ENCODE measurements at places on chromosomes 2 and 18.

GRCh38 chr2:192535956-192536921, 341.5 kb upstream of the TMEFF2 start:
- no peak for DNase-seq

DNA sequence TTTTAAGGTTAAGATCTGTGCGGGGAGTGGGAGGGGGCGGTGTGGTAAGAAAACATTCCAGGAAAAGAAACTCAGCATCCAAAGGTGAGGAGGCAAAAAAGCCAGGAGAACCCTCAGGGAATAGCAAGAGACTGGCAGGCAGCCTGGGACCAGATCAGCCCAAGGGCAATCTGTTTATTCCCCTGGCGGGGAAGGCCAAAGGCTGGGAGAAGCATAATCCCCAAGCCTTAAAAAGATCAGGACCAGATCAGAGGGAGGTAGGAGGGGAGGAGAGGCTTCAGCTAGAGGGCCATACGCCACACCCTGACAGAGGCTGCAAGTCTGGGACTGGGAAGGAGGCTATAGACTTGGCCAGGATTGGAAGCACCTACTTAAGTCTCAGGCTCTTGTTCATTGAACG, 163.0 kb upstream of the PXDN start:
- no peak for DNase-seq

- DNase-seq, result no peak
Measured at GRCh38 chr2:12603781-12604295, 112.9 kb upstream of the TRIB2 start.

GRCh38 chr2:102880731-102881130, 118.9 kb downstream of the TMEM182 start:
- DNase-seq, result no peak

DNA sequence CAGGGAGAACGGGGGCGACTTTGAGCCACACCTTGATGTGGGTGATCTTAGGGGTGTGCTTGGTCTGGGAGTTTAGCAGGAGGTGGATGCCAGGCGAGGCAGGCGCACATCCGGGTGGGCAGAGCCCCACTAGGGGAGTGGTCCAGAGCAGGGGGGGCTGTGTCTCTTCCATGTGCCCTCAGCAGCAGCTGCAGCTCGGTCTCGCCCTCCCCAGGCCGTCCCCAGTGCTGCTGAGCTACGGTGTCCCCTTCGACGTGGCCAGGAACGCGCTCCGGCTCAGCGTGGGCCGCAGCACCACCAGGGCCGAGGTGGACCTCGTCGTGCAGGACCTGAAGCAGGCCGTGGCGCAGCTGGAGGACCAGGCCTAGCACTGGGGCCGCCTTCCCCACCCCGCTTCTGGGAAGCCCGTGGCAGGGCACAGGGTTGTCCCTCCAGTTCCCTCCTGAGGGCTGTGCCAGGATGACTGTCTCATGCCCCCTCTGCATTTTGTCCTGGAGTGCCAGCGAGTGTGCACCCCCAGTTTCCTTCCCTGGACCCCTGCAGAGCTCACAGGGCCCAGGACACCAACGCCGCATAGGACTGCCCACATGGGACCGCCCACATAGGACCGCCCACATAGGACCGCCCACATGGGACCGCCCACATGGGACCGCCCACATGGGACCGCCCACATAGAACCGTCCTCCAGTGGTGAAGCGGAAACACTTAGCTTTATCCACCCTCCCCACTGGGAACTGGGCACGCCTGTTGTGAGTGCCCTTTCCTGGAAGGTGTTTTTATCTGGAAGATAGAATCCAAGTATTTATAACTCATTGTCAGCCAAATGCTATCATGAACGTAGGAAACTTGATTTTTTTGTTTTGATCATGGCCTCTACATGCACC, 1.9 kb upstream of the ESPNL start:
- DNase-seq, result no peak

DNA sequence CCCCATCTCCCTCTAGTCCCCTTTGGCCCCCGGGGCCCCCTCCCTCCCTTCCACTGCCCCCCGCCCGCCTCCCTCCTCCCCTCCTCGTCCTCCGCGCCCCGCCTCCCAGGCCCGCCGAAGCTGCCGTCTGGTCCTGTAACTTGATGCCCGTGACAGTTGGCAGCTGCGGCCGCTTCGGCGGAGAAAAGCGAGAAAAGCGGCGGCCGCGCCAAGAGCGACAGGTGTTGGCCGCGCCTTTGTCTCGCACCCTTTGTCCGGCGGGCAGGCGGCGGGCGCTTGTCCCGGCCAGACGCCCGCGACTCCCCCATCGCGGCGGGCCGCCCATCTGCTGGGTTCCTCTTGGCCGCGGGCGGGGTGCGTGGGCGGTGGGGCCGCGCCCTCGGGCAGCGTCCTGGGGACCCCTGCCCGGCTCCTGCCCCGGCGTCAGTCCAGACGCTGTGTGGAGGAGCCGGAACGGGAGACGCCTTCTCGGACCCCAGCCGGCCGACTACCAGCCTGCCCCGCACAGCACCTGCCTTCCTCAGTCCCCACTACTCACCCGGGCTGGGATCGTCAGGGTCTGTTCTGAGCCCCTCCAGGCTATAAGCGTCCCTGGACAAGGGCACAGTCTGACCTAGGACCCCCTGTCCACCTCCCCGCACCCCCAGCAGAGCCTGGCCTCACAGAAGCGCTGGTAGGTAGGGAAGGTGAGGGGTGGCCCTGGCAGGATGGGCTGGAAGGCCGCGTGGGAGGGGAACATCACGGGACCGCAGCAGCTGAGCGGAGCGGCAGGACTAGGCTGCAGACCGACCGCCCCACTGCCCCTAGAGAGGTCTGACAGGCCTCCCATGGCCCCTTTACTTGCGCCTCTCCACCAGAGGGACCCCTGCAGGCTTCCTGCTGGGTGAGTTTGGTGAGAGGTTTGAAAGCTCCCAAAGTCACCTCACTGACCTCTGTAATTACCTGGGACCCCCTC, 1.2 kb upstream of the HES6 start:
- no peak for DNase-seq

DNA sequence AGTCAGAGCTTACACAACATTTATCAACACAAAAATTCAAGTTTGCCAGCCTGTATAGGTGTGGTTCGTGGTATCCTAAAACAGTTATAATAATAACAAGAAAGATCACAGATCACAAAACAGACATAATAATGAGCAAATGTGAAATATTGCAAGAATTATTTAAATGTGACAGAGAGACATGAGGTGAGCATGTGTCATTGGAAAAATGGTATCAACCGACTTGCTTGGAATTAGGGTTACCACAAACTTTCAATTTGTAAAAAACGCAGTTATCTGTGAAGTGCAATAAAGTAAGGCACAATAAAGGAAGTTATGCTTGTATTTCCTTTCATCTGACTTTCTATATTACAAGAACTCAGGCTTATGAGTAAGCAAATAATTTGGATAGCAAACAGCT, 116.8 kb downstream of the IKZF2 start:
- no peak for DNase-seq

GRCh38 chr2:55180374-55180773, 51.7 kb downstream of the CLHC1 start:
- DNase-seq, result no peak

- DNase-seq, result no peak
Measured at GRCh38 chr2:141362311-141362710, 768.5 kb downstream of the LRP1B start.

- DNase-seq, result no peak
Measured at GRCh38 chr2:238848976-238849853, 1.3 kb downstream of the TWIST2 start.

DNA sequence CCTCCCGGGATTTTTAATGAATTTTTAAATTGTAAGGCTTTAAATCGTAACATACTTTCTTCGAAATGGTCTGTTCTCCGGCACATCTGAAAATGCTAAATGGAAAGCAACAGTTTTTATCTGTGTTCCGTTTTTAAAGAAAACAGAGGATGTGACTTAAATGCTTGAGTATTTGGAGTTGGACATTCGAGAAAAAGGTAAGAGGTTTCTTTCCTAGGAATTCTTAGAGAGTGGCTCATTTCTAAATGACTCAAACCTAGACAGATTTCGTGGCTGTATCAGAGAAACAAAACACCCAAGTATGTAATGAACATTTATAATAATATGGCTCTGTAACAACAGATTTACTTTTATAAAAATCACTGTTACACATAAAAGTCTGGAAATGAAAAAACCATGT, 177.6 kb upstream of the CCDC68 start:
- no peak for DNase-seq

DNA sequence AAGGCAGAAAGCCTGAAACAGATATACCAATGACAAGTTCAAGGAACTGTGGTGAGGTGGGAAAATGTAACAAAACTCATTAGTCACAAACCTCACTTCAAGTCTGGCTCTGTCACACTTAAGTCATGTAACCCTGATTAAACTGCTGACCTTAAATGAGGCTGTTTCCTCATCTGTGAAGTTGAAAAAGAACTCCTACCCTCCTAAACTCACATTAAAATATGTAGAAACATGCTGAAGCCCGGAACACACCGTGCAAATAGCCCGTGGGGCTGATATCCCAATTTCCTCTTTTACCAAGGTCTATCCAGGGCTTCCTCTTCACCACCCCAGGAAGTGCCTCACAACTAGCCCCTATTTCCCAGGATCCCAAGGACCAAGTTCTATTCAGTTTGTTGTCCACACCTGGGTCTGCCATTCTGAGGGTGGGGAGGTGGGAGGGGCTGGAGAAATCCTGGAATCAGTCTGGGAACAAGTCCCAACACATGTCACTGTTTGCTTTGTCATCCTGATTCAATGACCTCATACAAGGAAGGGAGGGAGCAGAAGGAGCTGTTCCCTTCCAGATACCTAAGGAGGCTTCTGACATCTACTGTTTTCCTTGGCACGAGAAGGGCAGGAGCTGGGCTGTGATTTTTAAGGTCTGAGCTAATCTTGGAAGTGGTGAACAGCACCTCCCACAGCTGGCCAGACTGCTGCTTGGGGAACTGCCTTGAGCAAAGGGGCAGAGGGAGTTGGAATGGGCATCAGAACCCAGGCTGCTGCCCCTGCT, 42.3 kb downstream of the SLC4A1AP start:
- DNase-seq, result no peak

DNA sequence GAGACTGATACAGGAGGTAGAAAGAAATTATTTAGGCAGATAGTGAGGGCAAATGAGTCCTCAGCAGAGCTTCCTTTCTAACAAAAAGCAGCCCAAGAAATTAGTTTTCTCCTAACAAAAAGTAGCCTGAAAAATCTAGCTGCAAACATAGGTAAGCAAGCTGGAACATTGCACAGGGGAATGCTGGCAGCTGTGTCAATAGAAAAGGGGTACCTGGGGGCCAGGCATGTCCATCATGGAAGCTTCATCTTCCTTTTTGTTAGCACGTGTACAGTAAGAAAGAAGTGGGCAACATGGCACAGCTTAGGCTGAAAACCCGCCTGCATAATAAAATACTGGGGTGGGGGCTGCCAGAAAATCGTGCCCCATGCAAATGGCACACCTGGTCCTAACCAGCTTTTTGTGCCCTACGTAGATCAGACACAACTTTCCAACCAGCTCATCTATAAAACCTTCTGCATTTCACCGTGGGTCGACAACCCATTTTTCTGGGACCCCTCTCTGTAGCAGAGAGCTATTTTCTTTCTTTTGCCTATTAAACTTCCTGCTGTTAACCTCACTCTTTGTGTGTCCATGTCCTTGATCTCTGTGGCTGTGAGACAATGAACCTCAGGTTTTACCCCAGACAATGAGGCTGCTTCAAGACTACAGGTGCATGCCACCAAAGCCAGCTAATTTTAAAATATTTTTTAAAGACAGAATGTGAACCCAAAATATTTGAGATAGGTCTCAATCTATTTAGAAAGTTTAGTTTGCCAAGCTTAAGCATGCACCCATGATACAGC, 6.6 kb upstream of the MTHFD2 start:
- no peak for DNase-seq
